ENCODE measurements at places on chromosomes 6 and 20.
A peak's percentile ranks its signal among the peaks of the same experiment; 100 is the strongest.

GRCh38 chr6:15544321-15544900 lies 118.4 kb downstream of the DTNBP1 start:
- DNase-seq, result no peak

DNA sequence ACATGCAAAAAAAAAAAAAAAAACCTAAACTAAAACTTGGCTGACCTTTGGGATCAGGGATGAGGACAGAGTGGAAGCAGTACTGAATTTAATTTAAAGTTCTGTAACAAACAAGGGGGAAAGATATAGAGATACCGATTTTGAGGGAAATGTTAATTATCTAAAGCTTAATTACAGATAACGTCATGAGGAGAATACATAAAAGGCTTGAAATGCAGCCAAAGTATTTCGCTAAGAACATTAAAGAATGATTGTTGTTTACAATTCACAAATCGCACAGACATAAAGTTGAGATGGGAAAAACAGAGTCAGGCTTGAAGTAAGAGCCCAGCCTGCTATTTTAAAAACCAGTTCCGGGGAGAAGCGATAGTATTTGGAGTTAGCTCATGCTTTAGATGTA lies 208.0 kb upstream of the SASH1 start:
- no peak for DNase-seq

DNA sequence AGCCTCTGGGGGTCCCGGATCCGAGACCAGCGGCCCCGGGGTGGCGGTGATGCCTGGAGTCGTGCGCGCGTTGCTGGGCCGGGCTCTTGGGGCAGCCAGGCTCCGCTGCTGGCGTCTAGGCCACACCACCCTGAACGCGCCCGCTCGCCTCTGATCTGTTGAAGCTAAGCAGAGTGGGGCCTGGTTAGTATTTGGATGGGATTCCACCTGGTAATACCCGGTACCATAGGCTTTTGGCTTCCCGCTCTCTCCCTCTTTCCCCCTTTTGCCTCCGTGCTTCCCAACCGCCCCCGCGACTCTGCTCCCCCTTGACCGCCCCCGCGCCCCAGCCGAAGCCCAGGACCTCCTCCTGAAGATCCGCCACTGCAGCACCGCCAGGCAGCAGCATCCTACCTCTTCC lies 1383.5 kb upstream of the DEFB115 start:
- no peak for DNase-seq

GRCh38 chr6:159929819-159930218 lies 39.0 kb downstream of the MAS1 start:
- DNase-seq, result peak; percentile 54

- DNase-seq, result no peak
Measured at GRCh38 chr6:2962004-2962403, 9.4 kb downstream of the SERPINB6 start.

DNA sequence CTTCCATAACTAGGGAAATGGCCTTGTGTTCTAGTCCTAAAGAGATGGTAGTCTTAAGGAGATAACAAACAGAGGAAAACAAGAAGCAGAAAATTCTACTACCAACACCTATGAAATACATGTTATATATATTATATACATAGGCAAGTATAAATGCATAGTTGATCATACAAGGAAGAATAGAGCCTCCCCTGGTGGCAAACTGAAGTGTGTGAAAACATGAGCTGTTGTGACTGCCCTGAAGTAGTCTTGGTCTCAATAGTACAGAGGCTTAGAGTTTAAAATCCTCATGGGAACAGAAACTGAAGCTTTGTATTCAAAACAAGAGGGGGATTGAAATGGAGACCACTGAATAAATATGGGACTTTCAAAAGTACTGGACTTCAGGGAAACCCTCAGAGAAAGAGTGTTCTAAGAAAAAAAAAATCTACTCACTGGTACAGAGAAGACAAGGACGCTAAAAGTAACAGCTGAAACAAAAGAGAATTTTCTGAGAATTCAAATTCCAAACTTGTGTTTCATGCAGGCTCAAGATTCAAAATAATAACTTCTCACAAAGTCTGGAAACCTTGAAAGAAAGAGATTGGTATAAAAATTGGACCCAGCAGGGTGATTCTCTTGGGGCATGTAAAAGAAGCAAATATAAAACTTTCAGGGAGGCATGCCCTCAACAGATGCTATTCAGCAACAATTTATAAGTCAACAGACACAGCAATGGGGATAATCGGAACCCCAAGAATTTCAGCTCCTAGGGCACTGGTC lies 59.7 kb upstream of the SAMD3 start:
- no peak for DNase-seq

GRCh38 chr20:20273286-20273685 lies 94.6 kb upstream of the INSM1 start:
- no peak for DNase-seq

DNA sequence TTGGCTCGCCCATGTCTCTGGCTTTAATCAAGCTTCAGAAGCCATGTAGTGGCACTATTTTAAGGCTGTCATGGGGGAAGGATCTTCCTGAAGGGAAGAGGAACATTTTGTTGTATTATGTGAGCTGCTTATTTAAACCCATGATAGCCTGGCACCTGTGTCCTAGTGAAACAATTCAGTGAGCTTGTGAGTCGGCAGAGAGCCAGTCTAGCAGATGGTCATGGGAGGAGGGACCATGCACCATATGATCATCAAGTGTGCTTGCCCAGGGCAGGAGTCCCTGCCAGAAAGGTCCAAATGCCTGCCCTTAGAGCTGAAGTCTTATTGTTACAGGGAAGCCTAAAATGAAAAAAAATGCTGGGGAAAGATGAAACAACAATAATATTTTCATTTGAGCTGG lies 132.9 kb downstream of the PRDM13 start:
- no peak for DNase-seq

DNA sequence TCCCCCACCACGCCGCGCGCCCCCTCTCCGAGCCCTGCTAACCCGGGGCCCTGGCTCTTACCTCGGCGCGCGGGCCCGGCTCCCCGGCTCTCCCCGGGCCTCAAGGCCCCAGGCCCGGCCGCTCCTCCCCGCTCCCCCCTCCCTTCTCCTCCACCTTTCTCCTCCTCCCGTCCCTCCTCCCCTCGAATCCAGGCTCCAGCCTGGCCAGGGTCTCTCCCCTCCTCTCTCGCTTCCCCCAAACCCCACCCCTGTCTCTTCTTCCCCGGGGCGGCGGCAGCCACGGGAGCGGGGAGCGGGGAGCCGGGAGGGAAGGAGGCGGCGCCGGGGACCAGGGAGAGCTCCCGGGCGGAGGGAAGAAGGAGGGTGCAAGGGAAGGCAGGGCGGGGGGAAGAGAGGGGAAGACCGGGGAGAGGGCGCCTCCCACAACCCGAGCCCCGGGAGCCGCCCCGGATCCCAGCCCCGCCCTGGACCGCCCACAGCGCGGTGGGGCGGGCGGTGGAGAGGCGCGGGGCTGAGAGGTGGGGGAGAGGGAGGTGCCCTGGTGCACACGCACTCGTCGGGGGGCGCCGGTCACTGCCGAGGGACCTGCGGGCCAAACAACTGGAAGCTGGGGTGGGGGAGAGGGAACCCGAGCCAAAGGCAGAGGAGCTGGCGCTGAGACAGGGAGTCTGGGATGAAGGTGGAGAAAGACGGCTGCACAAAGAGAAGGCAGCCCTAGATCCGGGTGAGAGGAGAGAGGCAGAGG lies at the start of gene GABBR1:
GABBR1 (minus strand) TSS at position 395 of the 745 bp plus-strand sequence. CDS start 798 bp downstream, outside the sequence.
- DNase-seq, result peak; percentile 96

- no peak for DNase-seq
Measured at GRCh38 chr6:149263321-149263720, 54.2 kb upstream of the TAB2 start.
